ENCODE measurements at places on chromosomes 3 and 15.

- DNase-seq, result no peak
Observed at GRCh38 chr3:76497636-76498035, 542.3 kb upstream of the ROBO2 start.

- DNase-seq, result no peak
Observed at GRCh38 chr3:138412821-138413551, 21.4 kb upstream of the ESYT3 start.

GRCh38 chr3:43074901-43075689 lies 30.8 kb downstream of the POMGNT2 start:
- DNase-seq, result no peak

DNA sequence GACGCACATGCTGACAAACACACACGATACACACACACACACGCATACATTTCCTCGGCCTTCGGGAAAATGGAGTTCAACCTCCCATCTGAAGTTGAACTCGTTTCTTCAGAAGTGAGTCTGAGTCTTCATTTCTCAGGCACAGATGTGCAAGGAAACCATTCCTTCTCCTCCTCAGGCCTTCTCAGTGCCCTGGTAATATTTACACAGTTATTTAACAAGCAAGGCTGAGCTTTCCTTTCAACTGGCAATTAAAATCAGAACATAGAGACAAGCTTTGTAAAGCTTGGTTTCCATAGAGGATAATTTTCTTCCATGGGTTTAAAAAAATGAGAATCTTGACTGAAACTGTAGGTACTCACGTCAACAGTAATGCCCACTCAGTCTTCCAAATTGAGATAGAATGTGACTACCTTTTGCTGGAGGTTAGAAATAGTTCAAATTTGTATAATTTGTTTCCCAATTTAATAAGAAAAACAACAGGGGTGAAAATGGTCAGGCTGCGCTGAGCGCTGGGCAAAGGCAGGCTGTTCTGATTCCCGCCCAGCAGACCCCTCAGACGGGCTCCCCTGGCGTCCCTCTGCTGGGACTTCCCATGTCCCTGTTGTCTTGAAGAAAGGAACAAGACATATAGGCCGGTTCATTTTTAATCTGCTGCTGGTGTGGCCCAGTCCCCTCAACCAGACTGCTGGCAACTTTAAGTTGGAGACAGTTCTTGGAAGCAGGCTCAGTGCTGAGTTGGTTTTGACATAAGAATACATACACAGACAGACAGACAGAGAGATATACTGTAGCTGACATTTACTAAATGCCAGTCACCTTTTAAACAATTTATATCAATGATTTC lies 174.3 kb downstream of the XXYLT1 start:
- DNase-seq, result no peak

DNA sequence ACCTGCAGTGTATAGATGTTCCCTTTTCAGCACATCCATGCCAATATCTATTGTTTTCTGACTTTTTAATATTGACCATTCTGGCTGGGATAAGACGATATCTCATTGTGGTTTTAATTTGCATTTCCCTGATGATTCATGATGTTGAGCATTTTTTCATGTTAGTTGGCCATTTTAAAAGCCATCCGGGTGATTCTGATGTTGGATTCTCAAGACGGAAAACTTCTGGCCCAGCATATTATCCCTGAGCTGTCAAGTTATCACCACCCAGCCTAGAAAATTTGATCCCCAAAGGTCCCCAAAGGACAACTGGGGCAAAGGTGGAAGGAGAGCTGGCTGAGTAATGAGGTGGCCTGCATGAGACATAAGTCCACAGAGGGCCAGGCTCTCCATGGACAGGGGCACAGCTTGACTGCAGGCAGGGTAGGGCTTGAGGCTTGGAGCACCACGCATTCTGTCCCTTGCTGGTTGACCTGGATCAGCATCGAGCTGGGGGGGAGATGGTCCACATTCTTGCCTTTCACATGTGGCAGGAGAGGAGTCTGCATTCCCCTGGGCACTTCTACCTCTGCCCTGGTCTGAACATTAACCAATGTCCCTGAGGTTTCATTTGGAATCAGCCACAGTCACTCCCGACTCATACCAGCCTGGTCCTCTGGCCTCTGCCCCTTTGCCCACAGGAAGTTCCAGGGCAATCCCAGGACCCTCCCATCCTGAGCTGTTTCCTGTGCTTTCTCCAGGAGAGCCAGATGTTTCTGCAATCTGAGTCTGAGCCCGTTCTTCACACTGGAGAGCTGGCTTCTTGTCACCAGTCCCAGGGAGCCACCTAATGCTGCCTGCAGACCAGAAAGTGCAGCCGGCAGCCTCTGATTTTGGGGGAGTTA lies 69.2 kb downstream of the ISG20 start:
- no peak for DNase-seq

- DNase-seq, result no peak
Observed at GRCh38 chr15:100457201-100457600, 71.5 kb downstream of the CERS3 start.

DNA sequence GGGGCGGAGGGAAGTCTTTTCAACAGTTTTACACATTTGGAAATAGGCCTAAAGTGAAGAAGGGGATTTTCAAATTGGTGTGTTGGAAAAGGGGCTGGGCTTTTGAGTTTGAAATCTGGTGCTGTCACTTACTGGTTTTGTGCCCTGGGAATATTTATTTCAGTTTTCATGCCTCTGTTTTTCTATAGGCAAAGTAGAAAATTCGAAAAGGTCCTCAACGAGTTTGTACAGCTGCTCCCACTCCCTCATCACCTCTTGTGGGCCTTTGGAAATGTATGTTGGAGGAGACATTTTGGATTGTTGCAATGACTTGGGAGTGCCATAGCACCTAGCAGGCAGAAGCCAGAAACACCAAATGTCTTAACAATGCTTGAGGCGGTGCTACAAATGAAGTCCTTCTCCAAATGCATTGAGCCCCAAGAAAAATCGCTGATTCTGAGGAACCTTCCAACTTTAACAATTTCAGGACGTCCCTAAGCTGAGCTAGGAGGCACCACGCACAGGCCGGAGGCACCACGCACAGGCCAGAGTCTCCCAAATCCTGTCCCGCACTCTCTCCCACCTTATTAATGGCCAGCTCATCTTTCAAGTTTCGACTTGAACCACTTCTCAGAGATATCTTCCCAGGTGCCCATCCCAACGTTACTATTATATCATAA lies 639 bp upstream of the POLR2M start:
- no peak for DNase-seq

Data from stimulated activated CD8-positive, alpha-beta memory T cell treated with anti-CD3 and anti-CD28 coated beads, Interleukin-2, amount 100 ng/mL, for 48 hours (primary cell).